Spinal cord (tissue), 10 donors: ENCODE measurements at places on chromosomes 6 and 20. TPM values are rescaled to one million over a fixed set of nuclear protein-coding genes. Genes with fewer than 3 reads are reported as not detected.

HDGFL1 gene
- total RNA-seq = not detected

ADGRF5 gene
- 15.5 TPM for total RNA-seq

DNA sequence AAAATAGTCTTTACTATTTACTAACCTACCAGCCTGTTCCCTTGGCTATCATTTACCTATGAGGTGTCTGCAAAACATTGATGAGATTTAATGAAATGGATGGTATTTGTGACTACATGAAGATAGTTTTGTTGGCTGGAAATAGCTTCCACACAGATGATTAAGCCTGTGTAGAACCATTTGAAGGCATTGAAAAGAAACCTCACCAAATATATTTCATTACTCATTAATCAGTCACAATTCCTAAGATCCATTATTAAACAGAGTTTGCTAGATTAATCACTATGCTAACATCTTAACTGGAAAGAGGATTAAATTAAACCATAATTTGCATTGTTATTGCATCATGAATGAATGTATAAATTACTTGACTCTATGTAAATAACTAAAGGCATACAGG lies 560.3 kb downstream of the BMP2 start:
- no peaks in the 10 kb centered on the region for H3K4me1 ChIP-seq
- H3K36me3 ChIP-seq = no peaks in the 10 kb centered on the region
- no peak for DNase-seq
- no peak overlapping the region for H3K4me3 ChIP-seq
- no peaks in the 10 kb centered on the region for H3K27me3 ChIP-seq

CLPSL1 gene
- not detected for total RNA-seq

DNA sequence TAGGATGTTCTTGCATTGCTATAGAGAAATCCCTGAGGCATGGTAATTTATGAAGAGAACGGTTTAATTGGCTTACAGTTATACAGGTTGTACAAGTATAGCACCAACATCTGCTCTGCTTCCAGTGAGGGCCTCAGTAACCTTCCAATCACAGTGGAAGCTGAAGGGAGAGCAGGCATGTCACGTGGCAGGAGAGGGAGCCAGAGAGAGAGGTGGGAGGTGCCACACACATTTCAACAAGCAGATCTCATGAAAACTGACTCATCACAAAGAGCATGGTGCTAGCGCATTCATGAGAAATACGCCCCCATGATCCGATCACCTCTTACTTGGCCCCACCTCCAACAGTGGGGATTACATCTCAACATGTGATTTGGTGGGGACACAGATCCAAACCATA lies 871.2 kb downstream of the TFAP2A start:
- H3K27me3 ChIP-seq = no peaks in the 10 kb centered on the region
- no peaks in the 10 kb centered on the region for H3K36me3 ChIP-seq
- no peak overlapping the region for H3K27ac ChIP-seq
